ENCODE measurements at places on chromosomes 1 and 21. TPM values are rescaled to one million over a fixed set of nuclear protein-coding genes. Genes with fewer than 3 reads are reported as not detected.

CRB1 gene
- total RNA-seq: 0.33 TPM

GSTM1 gene
- 0.15 TPM for total RNA-seq

AQP10 gene
- not detected for total RNA-seq

WNT2B gene
- 3.2 TPM for total RNA-seq

UTS2 gene
- total RNA-seq: not detected

NMNAT2 gene
- under 0.01 TPM for total RNA-seq

PBX1 gene
- 68.4 TPM for total RNA-seq

RGS1 gene
- total RNA-seq: not detected

SIM2 gene
- not detected for total RNA-seq

MSH4 gene
- total RNA-seq: 0.33 TPM

RGS18 gene
- not detected for total RNA-seq

ZCCHC17 gene
- 31.3 TPM for total RNA-seq

ANXA9 gene
- total RNA-seq: 0.17 TPM

UBL4B gene
- not detected for total RNA-seq

TGFB2 gene
- total RNA-seq: 9.9 TPM

LORICRIN gene
- not detected for total RNA-seq

ST7L gene
- total RNA-seq: 17.5 TPM

ZFYVE9 gene
- 36.9 TPM for total RNA-seq

KCNJ15 gene
- total RNA-seq: 1.7 TPM

COL8A2 gene
- 24.3 TPM for total RNA-seq

NECTIN4 gene
- under 0.01 TPM for total RNA-seq

AADACL4 gene
- not detected for total RNA-seq

PTPRU gene
- total RNA-seq: 42.5 TPM

ILDR2 gene
- total RNA-seq: under 0.01 TPM

TLCD4 gene
- total RNA-seq: 0.29 TPM

CR1L gene
- not detected for total RNA-seq

TINAGL1 gene
- 0.99 TPM for total RNA-seq

CFHR2 gene
- not detected for total RNA-seq

SELENBP1 gene
- total RNA-seq: 120 TPM

KIF2C gene
- total RNA-seq: 2.2 TPM

LRRC38 gene
- not detected for total RNA-seq

RGS16 gene
- 0.66 TPM for total RNA-seq

RNU1-3 gene
- total RNA-seq: under 0.01 TPM

SPATA1 gene
- total RNA-seq: 1.3 TPM

PLCH2 gene
- under 0.01 TPM for total RNA-seq

SLFNL1 gene
- total RNA-seq: 0.66 TPM

IPP gene
- 16.9 TPM for total RNA-seq

FAM72D gene
- total RNA-seq: 1.3 TPM

KMO gene
- total RNA-seq: 0.17 TPM

GJA9 gene
- not detected for total RNA-seq

PPFIA4 gene
- 20.0 TPM for total RNA-seq

AADACL3 gene
- not detected for total RNA-seq

HCN3 gene
- total RNA-seq: 0.87 TPM

RASSF5 gene
- 2.8 TPM for total RNA-seq

BARHL2 gene
- total RNA-seq: not detected

LRRIQ3 gene
- total RNA-seq: 0.83 TPM

FAM151A gene
- total RNA-seq: not detected

ITLN2 gene
- not detected for total RNA-seq

LUZP1 gene
- total RNA-seq: 16.1 TPM

EFCAB14 gene
- total RNA-seq: 57.2 TPM

ZSWIM5 gene
- total RNA-seq: 1.3 TPM

KIAA0040 gene
- total RNA-seq: 0.17 TPM

MAP7D1 gene
- 124 TPM for total RNA-seq

NRAS gene
- total RNA-seq: 42.2 TPM

CFAP107 gene
- under 0.01 TPM for total RNA-seq
